ENCODE measurements at places on chromosomes 1 and 21.

- DNase-seq = no peak
Observed at GRCh38 chr1:61481315-61481715, 243.6 kb downstream of the TM2D1 start.

- no peak for DNase-seq
Observed at GRCh38 chr1:37656881-37657280, 22.2 kb upstream of the RSPO1 start.

DNA sequence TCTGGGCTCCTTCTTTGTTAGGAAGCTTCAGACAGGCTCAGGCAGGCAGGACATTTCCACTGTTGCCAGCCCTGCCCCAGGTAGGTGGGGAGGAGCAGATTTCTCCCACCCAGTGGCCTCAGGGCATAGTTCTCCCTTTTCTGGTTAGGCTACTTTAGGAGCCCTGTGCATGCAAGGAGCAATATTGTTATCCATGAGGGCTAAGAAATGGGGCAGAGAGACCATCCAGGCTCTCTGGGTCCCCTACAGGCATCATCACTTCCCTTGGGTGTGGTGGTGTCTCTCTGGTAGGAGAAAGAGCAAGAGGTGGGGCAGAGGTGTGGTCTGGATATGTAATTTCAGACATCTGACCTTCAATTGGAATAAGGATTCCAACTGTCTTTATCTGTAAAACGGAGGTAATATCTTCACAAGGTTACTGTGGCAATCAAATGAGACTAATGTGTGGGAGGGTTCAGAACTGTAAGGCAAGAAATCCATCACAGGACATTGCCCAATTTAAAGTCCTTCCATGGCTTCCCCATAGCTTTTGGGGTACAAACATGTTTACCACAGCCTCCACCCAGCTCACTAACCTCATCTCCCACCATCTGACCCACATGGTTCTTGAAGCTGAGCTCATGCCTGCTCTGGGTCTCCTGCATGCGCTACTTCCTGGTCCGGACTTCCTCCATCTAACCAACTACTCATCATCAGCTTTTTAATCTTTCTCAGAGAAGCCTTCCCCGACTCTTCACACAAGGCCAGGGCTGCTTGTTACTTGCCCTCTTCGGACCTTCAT, 26.1 kb downstream of the PCAT6 start:
- no peak for DNase-seq

- DNase-seq = no peak
Observed at GRCh38 chr1:24875257-24875656, 54.8 kb downstream of the RUNX3 start.
